ENCODE measurements at places on chromosomes 5 and 9.
A peak's percentile ranks its signal among the peaks of the same experiment; 100 is the strongest.

DNA sequence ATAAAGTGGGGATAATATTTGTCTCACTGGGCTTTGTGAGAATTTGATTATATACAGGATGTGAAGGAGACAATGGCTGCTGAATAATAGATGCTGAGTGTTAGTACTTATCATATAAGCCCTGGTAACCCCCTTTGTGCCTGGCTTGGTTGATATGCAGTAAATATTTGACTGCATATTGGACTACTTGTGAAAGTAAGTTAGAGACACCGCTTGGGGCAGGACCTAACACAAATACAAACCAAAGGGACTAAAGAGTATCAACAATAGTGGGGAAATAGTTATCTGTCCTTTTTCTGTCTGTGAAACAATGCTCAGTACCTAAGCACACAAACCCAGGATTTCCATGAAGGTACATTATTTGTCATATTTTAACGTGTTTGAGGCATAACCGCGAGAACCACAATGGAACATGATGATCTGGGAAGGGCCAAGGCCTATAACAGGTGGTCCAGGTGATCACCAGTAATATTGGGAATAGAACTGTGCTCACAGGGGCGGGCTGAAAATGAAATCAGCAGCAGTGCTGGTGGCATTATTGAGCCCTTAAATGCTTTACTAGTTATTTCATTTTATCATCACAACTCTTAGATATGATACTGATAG, 138.2 kb upstream of the SMARCA2 start:
- DNase-seq = no peak

DNA sequence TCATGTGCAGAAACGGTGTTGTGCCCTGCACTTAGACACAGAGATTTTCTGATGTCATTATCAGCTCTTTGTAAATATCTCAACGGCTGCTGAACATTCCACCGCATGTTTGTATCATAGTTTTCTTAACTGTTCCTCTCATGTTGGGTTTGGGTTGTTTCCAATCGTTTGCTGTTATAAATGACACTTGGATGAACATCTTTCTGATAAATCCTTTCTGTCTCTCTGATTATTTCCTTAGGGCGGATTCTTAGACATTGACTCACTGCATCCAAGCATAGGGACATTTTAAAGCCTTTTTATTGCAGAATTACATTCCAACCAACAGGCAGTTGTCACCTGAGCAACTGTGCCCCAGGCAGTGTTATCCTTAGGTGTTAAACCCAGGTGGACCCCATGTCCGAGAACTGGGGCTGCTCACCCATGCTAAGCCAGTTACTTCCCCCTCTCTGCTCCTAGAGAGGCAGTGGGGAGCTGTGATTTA, 28.5 kb downstream of the COL5A1 start:
- no peak for DNase-seq

DNA sequence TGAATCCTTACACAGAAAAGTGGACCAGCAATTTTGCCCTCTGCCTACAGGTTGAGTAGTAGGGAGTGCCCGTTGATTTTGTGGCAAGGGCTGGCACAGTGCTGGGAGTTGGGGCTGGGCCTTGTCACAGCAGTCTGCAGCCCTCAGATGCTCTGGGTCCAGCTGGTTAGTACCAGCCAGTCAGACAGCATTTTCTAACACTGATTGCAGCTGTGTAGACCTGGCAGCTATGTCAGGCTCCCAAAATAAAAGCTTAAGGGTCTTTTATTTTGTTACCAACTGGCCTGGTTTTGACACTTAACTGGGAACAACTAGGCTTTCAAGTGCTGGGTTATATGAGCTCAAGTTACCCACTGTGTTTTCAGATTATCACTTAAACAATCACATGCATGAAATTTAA, 57.7 kb downstream of the MAT2B start:
- DNase-seq = no peak

- DNase-seq = no peak
Measured at GRCh38 chr9:72955571-72955970, 2.7 kb upstream of the ALDH1A1 start.

DNA sequence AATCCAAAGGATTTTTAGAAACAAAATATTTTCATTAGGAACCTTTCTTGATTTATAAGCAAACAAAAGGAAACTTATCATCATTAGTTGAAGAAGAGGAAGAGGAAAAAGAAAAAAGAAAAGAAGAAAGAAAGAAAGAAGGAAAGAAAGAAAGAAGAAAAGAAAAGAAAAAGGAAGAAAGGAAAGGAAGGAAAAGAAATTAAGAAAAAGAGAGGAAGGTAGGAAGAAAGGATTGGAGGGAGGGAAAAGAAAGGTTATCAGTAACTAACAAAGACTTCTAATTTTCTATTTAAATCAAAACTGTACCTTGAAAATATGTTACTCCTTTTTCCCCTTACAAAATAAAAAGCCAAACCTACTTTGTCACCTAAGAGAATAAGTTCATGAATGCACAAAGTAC, 10.0 kb downstream of the EBF1 start:
- DNase-seq = no peak

DNA sequence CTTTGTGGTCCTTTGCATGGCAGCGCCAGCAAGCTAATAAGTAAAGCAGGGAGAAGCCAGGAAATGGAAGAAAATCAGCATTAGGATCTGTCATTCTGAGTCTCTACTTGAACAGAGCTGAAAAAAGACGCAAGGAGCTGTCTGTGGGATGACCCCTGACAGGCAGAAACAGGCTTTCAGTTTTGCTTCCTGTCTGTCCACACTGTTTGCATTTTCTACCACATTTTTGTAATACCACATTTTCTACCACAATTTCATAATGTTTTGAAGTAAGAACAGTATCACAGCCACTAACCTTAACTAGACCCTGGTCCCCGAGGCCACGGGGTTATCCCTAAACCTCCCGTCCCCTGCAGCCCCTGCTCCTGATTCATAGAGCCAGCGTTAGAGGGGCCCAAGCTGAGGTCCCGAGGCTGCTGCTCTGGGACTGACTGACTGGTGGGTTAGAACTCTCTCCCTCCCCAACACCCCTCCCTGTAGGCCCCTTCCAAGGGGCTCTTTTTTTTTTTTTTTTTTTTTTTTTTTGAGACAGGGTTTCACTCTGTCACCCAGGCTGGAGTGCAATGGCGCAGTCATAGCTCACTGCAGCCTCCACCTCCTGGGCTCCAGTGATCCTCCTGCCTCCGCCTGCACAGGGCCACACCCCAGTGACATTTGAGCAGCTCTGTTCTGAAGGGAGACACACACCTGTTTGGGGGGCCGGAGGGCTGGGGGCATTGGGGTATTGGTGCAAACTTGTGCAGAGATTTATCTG, 4.0 kb upstream of the CLIC3 start:
- DNase-seq = no peak

DNA sequence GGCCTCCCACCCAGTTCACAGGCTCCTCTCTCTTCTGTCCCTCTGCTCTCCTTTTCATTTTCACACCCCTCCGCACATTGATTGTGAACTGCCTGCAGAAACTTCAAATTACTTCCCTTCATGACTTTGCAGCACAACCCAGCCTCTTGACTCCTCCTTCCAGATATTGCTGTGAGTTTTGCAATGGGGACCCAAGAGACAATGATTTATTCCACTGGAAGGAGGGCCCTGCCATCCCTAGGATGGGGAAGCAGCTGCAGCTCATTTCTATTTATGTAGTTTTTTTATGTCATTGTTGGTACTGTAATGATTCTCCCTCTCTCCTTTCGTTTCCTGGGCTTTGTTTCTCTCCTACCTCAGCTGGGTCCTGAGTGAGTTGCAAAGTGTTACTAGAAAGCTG, 364.9 kb downstream of the ICE1 start:
- DNase-seq = no peak

- no peak for DNase-seq
Measured at GRCh38 chr5:167319243-167319642, 972.2 kb upstream of the WWC1 start.

GRCh38 chr5:13648822-13649221, 295.7 kb downstream of the DNAH5 start:
- no peak for DNase-seq

GRCh38 chr9:105341434-105342146, 97.1 kb downstream of the SLC44A1 start:
- no peak for DNase-seq

DNA sequence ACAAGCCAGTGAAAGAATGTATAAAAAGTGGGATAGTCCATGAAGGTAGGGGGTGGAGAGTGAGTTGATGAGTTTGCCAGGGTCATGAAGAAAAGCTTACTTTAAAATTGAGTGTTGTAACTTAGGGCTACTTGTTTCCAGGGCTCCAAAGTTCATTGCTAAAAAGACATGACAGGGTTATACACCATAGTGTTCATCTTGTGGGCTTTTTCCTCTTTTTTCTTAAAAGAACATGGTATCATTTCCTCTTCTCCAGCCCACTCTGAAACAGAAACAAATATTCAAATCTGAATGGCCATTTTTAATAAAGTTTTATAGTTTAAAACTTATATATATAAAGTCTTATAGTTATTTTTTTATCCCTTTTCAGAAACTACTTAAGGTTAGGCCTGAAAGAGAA, 115.7 kb upstream of the SMC2 start:
- no peak for DNase-seq

GRCh38 chr5:170648541-170648940, 135.0 kb upstream of the GABRP start:
- DNase-seq = no peak

- no peak for DNase-seq
Measured at GRCh38 chr5:88671505-88672499, 211.2 kb downstream of the MEF2C start.

DNA sequence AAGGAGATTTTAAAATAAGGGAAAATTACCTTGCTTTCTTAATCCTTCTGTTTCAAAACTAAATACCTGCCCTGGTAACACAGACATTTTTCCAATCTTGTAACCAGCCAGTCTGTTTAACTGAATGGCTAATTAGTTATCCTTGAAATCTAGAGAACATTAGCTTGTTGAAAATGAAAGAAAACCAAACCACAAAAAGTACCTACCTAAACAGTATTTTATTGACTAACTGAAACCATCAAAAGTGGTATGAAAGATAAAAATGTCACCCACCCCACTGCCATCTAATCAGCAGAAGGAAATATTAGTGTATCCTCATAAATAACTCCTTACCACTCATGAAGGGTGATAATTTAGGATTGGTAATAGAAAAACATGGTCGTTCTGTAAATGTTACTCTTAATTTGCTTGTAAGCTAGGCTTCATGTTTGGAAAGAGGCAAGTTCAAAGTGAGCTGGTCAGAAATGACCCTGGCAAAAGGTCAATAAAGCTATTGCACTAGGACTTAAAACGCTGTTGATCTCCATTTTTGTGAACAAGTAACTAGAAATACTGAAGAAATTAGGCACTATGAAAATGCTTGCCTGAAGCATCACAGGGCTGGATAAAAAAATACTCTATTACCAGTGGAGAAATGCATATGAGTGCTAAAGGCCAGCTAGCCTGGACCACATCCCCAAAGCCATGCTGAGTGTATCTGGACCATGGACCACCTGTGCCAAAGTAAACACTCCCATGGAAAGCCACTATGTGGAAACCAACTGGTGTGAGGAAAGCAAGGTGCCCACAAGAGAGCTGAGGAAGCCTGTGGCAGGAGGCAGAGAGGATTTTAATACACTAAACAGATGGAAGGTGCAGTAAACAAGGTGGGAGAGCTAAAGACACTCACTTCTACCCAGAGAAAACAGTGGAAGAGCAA, 8.4 kb downstream of the SEMA5A start:
- no peak for DNase-seq

DNA sequence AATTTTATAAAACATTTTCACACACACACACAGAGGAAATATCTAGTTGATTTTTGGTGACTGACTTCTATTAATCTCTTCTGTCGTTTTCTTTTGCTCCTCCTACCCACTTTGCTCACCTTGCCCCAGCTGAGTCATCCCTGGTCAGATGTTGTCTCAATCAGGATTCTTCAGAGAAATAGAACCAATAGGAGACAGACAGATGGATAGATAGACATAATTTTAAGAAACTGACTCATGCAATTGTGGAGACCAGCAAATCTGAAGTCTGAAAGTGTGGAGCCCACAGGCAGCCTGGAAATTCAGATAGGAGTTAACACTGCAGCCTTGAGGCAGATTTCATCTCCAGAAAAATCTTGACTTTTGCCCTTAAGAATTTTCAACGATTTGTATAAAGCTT, 37.0 kb upstream of the PIK3R1 start:
- DNase-seq = no peak

DNA sequence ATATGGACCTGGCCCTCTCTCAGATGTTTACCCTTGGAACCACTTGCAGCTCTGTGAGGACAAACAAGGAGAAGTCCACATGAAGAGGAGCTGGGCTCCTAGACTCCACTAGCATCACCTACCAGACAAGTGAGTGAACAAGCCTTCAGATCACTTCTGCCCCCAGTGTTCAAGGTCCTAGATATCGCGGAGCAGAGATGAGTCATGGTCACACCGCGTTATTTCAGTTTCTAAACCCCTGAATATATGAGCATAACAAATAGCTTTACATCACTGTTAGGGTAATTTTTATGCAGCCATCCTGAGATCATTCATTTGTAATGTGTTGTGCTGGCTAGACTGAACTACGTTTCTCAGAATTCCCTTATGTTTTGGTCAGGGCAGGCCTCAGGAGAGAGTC, 77.0 kb upstream of the DAP start:
- DNase-seq = no peak

- DNase-seq = peak; percentile 30
Measured at GRCh38 chr5:96875791-96876291, 459 bp upstream of the ERAP2 start.

- no peak for DNase-seq
Measured at GRCh38 chr9:96031366-96031824, 155.9 kb downstream of the ERCC6L2 start.

- DNase-seq = no peak
Measured at GRCh38 chr5:133758641-133759040, 146.3 kb upstream of the FSTL4 start.

- no peak for DNase-seq
Measured at GRCh38 chr9:77802515-77803293, 154.6 kb upstream of the GNA14 start.

- no peak for DNase-seq
Measured at GRCh38 chr5:53463909-53464621, 16.4 kb upstream of the FST start.

GRCh38 chr9:28668158-28668557, 1094.9 kb upstream of the C9orf72 start:
- no peak for DNase-seq

Measured in CD4-positive, alpha-beta T cell treated with Interleukin-6 at 100 ng/mL for 8 hours (primary cell).